ENCODE measurements at places on chromosomes 3 and 15. TPM values are rescaled to one million over a fixed set of nuclear protein-coding genes. Genes with fewer than 3 reads are reported as not detected.

TRIM42 gene
- total RNA-seq, result not detected

KLHL18 gene
- 16.6 TPM for total RNA-seq

NECTIN3 gene
- 55.4 TPM for total RNA-seq

- DNase-seq, result no peak
Measured at GRCh38 chr3:177703788-177704187, 506.5 kb upstream of the TBL1XR1 start.

- no peak for DNase-seq
Measured at GRCh38 chr3:42507252-42507651, 4.8 kb downstream of the VIPR1 start.

All from tongue (tissue), 3 donors.